ENCODE measurements at places on chromosomes 7 and 10.
A peak's percentile ranks its signal among the peaks of the same experiment; 100 is the strongest.

DNA sequence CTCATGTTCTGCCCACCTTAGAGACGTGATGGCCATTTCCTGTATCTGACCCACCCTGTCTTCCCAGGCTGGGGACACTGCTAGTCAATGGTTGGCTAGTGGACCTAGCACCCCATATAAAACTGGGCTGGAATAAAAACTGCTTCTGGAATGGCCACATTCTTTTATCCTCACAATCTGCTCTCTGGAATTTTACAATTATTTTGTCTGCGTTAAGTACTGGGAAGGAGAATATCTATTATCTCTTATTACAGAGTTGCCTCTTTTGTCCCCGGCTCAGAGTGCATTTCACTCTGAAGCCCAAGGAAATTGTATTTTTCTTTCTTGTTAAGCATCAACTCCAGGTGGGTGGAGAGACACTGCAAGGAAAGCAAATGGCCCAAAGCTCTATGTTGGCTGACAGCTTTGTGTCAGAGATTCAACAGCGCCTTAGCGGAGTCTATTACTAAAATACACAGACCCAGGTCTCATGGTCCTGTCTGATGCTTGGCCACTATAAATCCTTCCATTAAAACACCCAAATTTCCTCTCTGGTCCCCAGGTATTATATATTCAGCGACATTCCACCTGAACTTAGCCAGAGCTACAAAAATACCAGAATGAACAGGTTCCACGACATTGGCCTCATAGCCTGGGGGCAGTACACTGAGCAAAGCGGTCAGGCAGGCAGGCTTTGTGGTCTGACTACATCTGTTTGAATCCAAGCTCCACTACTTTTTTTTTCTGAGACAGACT lies 121.7 kb downstream of the PRPF18 start:
- peak; percentile 75 for DNase-seq

DNA sequence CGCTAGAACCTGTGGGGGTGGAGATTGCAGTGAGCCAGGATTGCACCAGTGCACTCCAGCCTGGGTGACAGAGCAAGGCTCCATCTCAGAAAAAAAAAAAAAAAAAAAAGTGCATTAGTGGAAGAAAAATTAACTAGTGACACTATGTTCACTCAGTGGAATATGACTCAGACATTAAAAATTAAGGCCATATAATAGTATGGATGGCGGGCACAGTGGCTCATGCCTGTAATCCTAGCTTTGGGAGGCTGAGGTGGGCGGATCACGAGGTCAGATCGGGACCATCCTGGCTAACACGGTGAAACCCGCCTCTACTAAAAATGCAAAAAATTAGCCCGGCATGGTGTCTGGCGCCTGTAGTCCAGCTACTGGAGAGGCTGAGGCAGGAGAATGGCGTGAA lies 3.4 kb downstream of the PHYH start:
- no peak for DNase-seq

GRCh38 chr10:130717083-130717482 lies 580.9 kb downstream of the GLRX3 start:
- no peak for DNase-seq

DNA sequence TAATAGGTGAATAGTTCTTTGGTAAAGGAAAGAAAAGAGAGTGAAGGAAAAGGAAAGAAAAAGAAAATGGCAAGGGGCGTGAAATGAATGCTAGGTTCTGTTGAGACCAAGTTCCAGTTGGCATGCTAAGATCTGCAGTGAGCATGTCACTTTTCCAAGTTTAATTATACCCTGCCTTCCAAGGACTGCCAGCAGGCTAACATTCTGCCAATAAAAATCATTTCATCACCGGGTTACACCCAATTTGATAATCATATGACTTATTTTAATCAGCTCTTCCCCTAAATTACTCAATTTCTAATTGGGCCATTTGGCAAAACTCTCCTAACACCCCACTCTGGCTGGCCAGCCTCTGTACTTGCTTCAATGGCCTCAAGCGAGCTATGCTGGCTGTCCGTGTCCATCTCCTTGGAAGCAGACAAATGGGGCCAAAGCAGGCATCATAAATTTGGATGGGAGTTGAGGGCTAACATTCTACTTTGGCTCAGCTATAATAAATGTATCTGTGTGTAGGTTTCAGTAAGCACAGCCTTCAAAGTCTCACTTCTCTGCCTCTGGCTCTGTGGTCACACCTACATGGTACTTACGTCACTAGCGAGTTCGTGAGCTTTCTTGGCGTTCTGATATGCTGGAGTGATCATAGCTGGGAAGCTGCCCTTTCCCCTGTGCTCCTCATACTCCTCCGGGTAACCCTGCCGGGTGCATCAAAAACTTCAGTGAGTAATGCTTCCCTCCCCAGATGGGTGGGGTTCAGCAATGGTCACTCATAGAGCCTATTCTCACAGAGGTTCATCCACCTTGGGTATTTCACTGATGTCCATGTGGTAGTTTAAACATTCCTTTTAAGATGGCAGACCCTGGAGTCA lies 17.3 kb downstream of the NRAP start:
- DNase-seq, result no peak

DNA sequence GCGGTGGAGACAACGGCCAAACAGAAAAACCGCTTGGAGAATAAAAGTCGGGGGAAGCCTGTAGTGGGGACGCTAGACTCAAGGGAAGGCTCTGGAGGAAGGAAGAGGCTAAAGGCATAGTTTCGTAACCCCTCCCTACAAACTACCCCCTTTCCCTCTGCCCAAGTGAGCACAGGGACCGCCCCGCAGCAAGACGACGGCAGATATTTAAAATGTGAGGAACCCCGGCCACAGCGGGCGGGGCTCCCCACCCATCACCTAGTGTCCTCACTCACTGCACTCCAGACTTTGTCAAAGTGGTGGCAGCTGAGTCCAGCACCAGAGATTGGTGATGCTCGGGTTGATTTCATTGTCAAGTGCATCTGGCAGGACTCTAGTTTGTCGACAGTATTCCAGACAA lies 69.1 kb downstream of the PRKAG2 start:
- DNase-seq, result no peak

DNA sequence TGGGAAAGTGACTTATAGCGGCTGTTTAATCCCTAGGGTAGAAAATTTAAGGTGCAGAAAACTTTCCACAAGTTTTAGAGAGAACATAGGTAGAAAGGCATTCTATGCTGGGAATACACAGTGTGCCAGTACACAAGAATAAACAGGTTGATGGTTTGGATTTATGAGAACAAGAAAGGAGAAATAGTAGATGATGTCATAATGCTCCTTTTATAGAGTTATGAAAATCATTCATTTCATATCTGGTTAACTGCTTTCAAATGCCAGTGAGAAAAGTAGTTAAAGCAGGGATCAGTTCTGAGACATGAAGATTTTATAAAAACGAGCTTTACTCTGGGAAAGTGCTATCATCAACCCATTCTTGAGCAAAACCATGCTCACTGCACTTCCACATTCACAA lies 311.4 kb downstream of the PARD3 start:
- DNase-seq, result no peak

DNA sequence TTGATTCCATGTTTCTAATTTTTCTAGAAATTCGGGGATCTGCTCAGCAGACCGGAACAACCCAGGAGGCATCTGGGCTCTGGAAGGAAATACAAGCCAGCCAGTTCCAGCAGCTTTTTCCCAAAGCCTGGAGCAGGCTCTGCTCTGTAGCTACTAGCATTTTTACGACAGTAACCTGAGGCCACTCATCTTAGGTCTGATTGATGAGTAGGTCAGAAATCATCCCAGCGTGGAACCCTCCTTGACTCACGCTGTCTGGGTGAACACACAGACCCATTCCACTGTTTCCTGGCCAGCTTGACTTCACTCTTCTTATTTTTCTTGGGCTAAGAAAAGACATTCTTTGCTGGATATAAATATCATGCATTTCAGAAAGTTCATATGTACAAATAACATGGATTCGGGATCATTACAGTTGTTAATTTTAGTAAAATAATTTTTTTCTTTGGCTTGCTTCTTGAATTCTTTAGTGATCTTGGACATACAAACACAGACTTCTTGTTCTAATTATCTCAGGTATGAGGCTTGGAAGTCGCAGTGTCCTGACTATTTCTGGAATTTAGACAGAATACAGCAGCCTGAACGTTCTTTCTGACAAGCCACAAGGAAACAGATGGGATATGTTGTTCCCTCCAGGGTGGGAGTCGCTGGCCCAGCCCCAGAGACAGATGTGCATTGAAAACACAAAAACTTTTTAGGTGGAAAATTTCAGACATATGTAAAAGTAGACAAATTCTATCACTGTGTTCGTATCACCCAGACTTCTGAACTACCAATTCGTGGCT lies 54.6 kb upstream of the PITRM1 start:
- no peak for DNase-seq

DNA sequence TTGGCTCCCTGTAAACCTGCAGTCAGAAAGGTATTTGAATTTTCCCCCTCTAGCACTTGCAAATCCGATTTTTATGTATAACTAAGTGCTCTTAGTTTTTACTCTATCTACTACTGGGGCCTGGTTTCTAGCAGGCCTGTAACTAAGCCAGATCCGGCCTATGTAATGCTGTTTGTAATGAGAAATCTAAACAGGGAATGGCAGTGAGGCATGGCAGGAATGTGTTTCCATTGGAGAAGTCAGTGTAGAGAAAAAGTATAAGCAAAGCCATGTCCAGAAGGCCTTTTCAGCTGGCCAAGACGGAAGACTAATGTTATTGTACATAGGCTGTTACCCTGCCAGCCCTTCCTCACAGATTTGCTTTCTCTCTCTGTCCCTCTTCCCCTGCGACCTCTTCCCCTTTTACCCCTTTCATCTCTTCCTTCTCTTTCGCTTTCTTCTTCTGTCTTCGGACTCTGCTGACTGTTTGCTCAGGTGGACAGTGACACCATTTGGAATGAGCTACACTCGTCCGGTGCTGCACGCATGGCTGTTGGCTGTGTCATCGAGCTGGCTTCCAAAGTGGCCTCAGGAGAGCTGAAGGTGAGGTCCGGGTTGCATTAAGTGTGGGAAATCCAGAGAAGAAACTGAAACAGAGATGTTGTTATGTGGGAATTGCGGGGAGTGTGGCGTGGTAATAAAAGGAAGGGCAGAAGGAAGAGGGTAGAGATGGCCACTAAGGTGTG lies 297.5 kb downstream of the HDAC9 start:
- no peak for DNase-seq

GRCh38 chr7:79855172-79855571 lies 279.5 kb upstream of the GNAI1 start:
- DNase-seq, result no peak

DNA sequence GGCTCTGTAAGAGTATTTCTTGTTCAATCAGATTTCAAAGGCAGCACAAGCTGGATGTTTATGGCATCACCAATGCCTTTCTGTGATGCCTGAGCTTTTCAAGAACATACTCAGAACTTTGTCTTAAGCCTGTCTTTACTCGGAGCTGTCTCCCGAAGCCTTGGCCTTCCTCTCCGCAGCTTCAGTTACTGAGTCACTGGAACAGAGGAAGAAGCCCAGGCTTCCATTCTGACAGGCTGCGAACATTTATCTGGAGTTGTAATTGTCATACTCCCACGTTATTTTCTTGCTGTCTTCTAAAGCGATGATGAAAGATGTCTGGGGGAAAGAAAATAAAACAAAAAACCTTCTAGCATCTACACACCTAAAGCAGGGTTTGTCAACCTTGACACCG lies 43.9 kb downstream of the GRK5 start:
- no peak for DNase-seq

DNA sequence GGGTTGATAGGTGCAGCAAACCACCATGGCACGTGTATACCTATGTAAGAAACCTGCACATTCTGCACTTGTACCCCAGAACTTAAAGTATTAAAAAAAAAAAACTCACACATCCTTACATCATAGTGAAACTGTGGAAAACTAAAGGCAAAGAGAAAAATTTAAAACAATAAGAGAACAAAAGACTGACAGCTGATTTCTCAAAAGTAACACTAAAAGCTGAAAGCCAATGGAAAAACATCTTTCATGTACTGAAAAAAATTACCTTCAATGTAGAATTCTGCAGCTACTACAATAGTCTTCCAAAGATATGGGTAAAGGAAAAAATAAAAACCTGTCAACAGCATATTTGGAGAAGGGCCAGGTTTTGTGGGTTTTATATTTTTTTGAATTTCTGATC lies 729.1 kb upstream of the NRP1 start:
- DNase-seq, result no peak

- DNase-seq, result no peak
Measured at GRCh38 chr7:51878865-51879264, 562.3 kb upstream of the COBL start.

- DNase-seq, result no peak
Measured at GRCh38 chr7:5872326-5872725, 8.3 kb upstream of the OCM start.

- DNase-seq, result no peak
Measured at GRCh38 chr7:157550300-157551275, 213.8 kb downstream of the DNAJB6 start.

DNA sequence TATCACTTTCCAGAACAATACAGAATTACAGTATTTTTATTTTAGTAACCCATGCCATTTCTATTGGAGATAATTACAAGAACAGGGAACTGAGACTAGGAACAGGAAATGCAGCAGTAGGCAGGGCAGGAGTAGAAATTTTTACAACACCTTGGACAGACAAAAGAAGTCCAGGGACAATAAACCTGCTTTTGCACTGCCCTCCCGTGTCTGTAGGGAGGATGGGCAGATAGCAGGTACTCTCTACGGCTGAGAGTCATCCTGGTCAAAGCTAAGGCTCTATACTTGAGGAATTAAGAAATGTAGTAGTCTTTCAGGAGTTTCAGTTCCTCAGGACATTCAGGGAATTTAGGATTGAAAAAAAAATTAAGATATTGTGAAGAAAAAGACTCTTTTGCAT lies 63.4 kb downstream of the VAX1 start:
- DNase-seq, result peak; percentile 75

DNA sequence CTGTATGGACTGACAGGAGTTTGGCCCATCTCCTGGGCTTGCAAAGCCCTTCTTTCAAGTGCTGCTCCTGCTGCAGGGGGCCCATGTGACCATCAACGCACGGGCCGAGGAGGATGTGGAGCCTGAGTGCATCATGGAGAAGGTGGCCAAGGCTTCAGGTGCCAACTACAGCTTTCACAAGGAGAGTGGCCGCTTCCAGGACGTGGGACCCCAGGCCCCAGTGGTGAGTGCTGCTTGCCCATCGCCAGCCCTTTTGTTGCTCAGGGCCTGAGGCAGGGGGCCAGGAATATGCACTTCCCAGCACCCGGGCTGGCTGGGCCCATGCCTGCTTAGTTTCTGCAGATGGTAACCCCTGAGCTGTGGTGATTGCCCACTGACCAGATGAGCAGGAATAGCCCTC lies 8.7 kb downstream of the PGAM2 start:
- DNase-seq, result no peak

DNA sequence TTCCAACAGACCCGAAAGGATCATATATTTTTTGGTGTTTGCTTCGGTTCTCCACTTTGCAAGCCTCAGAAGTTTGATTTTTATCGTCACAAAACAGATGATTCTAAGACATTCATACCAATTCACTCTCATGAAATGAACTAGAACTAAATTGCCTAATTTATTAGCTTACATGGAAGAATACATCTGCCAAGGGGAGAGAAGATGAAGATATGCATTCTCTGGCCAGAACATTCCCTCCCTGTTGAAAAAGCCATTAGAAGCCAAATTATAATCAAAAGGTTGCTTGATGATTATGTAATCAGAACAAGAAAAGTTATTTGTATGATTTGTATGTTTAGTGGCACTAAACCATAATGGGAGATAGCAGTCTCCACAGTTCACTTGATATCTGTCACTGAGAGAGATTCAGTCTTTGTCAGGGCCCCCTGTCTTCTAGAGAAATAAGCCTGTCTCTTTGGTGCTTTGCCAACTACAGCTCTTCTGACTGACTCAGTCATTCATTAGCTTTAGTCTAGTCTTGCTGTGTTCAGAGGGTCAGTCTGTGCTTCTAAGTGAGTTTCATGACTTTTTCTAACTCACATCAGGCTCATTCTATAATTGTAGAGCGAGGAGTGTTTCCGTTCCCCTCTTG lies 95.3 kb upstream of the GNAI1 start:
- DNase-seq, result no peak

GRCh38 chr10:34655286-34656170 lies 159.6 kb downstream of the PARD3 start:
- DNase-seq, result peak; percentile 59
